Psoas muscle (tissue), 8 donors: ENCODE measurements at places on chromosomes 1 and 21.

GRCh38 chr1:14809191-14809981 lies 210.9 kb downstream of the KAZN start:
- DNase-seq = no peak

- DNase-seq = peak; percentile 30
These were observed 125.5 kb downstream of the PGBD5 start for GRCh38 chr1:230300322-230301301.

- DNase-seq = no peak
These were observed 1.6 kb downstream of the FCRL2 start for GRCh38 chr1:157775101-157775870.

DNA sequence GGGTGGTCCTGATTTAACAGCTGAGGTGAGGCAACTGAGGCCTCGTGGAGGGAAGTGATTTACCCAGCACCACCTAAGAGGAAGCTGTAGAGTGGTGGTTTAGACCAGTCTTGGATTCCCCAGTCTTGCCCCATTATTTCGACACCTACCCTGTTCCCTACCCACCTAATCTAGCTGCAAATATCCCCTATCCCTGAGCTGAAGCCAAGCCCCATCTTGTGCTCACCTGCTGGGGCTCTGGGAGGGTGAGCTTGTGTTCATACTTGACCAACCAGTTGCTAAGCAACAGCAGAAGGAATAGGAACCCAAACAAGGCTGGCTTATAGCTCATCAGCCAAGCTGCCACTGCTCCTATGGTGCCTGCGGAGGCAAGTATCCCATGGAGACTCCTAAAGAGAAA lies 2.0 kb downstream of the TEX46 start:
- no peak for DNase-seq

DNA sequence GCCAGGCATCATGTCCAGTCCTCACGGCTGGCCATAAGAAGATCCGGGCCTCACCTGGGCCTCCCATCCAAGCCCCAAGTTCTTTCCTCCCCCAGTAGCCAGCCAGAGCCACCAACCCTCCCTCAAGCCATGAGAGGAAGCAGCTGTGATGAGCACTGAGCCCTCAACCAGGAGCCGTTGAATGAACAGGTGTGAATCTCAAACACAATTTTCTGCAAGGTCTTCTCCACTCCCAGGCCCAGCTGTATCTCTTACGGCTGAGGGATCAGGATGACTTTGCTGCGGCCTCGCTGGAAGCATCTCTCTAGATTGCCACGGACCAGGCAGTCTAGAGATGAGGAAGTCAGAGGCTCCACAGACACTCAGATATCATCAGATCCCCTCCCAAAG lies 9.8 kb upstream of the CLDN14 start:
- DNase-seq = no peak

DNA sequence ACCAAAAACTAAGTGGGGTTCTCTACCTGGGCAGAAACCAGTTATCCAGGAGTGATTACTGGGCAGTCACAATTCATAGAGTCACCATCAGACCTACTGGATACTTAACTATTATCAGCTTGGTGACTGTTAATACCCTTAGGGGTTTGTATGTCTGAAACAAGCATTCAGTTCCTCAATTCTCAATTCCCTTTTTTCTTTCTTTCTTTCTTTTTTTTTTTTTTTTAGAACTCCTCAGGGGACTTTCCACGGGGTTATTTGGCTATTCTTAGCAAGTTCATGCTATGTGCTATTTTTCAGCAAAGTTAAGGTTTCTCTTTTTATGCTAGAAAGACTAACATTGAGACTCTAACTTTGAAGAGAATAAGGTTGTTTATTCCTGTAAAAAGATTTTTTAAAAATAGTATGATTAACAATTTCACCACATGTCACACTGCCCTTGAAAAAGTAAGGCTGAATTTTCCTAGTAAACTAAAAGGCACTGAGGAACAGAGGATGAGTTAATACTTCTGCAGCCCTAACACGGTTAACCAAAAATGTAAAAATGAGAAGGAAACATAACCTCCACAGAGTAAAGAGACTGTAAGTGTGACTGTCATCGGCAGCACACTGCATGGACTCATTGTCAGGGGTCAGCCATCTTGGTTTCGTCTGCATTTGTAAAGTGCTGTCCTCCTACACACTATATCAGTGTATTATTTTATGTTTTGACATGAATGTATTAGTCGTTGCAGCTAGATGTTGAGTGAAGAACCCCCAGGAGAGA lies 310.2 kb downstream of the NTNG1 start:
- no peak for DNase-seq

GRCh38 chr1:10812387-10812915 lies 16.0 kb upstream of the CASZ1 start:
- DNase-seq = no peak

- no peak for DNase-seq
These were observed 67.3 kb downstream of the SLC9A1 start for GRCh38 chr1:27087371-27088220.

GRCh38 chr1:231395076-231395997 lies 26.8 kb downstream of the EGLN1 start:
- DNase-seq = no peak

GRCh38 chr1:942864-943533 lies 16.1 kb downstream of the NOC2L start:
- DNase-seq = no peak

GRCh38 chr1:4020449-4020848 lies 120.4 kb upstream of the C1orf174 start:
- DNase-seq = no peak

GRCh38 chr1:160373696-160374095 lies 6.8 kb downstream of the NHLH1 start:
- DNase-seq = no peak

- no peak for DNase-seq
These were observed 63.4 kb upstream of the NEK2 start for GRCh38 chr1:211738691-211739301.

GRCh38 chr1:9538669-9539164 lies 548 bp upstream of the SLC25A33 start:
- DNase-seq = peak; percentile 60

DNA sequence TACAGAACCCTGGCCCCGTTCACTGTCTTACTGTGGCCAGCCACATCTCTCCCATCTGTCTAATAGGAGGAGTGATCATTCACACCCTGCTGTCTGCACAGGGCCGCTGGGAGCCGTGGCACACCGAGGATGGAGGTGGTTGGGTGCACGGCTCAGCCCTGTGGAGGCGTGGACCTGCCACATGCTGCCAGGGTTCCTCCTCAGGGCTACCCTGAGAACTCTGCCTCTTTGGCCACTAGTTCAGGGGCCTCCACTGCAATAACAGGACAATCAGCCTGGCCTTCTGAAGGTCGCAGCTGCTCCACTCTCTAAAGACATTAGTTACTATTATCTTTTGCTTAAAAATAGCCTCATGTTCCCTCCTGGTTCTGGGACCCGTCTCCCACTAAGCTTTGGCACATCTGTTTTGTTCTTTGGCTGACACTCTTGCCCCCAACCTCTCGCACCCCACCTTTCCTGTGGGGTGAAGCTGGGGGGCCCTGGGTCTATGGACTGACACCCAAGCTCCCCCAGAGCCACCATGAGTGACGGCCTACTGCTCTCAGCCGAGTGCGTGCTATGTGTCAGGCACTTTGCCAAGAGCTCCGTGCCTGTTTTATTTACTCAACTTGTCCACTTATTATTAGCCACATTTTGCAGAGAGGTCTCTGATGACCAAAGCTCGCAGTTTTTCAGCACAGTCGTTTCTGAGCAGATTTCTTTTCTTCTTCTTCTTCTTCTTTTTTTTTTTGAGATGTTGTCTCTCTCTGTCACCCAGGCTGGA lies 66.3 kb downstream of the ARHGEF10L start:
- DNase-seq = no peak

DNA sequence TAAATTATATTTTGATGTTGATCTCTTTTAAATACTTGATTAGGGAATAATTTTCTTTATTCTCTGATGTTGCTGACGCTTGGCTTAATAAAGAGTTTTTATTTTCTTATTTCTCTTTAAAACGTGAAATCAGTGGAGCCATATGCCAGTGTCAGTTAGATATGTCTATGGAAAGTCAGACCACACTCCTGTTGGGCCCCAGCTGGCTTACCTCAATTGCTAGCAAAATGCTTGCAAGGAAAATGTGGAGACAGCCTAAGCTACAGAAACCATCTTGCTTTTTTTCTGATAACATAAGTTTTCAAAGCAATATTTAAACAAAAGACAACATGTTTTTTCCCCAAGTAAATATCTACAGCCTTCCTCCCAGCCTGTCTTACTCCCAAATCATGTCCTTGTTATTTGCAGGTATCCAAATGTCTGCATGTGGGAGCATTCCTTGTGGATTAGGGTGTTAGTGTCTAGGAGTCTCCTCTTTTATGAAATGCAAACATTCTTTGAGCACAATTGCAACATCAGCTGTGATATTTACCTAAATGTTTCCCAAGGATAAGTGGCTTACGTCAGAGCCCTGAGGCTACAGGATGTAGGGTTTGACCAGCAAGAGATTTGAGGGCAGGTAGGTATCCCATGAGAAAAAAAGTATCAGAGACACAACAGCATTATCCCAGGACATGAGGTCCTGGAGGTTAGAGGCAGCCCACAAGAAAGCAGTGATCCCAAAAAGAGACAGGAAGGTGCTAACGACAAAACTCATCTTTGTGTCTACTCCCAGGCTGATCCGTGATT lies 117.2 kb upstream of the KCNJ15 start:
- no peak for DNase-seq

DNA sequence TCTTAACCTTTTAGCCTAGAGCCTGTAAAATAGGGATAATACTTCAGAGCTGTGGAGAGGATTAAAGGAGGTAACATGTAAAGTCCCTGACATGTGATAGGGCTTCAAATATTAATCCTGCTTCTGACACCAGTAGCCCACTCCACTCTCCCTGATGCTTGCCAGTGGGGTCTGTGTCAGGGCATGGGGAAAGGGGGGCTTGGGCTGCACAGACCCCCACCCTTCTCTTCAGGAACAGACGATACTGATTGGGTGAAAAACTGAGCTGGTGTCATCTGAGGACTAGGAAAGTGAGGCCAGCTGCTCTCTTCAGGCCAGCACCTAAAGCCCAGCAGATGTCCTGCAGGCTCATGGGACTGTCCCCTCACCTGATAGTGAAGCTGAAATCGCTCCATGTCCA lies 27.0 kb upstream of the MEF2D start:
- no peak for DNase-seq

DNA sequence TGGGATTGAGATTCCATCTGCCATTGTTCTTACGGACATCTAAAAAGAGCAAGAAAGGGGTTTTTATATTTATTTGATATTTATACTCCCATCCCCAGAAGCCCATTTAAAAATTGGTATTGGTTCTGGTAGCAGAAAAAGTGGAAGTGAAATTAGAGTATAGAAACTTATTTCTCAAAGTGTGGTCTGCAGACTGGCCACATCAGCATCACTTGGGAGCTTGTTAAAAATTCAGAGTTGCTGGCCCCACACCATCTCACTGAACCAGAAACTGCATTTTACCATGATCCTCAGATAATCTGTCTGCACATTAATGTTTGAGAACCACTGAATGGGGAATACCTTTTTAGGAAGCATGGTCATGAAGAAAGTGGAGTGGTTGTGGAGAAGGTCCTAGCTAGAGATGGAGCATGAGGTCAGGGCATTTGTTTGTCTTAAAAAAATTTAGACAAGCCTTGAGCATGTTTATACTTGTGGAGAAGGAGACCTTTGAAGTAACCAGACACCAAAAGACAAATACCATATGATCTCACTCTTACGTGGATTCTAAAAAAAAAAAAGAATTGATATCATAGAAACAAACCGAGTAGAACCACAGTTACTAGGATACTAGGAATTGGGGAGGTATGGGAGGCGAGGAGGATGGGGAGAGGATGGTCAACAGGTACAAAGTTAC lies 116.3 kb downstream of the ST6GALNAC3 start:
- no peak for DNase-seq

- peak; percentile 64 for DNase-seq
These were observed 3.0 kb upstream of the SDE2 start for GRCh38 chr1:226001963-226002666.
